Endothelial cell (in vitro differentiated cells): ENCODE measurements at places on chromosomes 12 and 14. TPM values are rescaled to one million over a fixed set of nuclear protein-coding genes. Genes with fewer than 3 reads are reported as not detected.

DNA sequence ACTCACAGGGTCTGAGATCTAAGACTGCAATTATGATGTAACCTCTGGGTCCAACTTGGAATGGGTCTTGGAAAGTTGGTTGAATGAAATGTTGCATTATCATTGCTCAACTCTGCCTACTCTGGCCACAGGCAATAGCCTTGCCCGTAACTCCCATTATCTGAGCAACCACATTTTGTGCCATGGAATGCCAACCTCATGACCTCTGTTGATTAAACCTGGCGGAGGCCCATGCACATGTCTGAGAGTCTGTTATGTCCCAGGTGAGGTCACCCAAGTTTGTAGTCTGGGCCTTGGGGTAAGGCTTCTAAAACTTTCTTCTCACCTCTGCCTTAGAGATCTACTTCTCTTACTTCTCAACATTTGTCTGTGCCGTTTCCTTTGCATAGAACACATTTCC, 140.9 kb downstream of the TBX5 start:
- no peaks in the 10 kb centered on the region for H3K27me3 ChIP-seq

Gene AGAP2
- total RNA-seq = 27.0 TPM

Gene CIDEB
- 0.82 TPM for total RNA-seq

GRCh38 chr14:23538785-23539184, 12.8 kb downstream of the ZFHX2 start:
- no peak for DNase-seq
- H3K27me3 ChIP-seq = peaks cover 10% of the 10 kb centered on the region
- H3K4me3 ChIP-seq = no peak overlapping the region
- H3K27ac ChIP-seq = no peak overlapping the region
- H3K36me3 ChIP-seq = peaks cover 17% of the 10 kb centered on the region
- H3K4me1 ChIP-seq = peaks cover 23% of the 10 kb centered on the region

- no peaks in the 10 kb centered on the region for H3K4me1 ChIP-seq
- no peaks in the 10 kb centered on the region for H3K36me3 ChIP-seq
- H3K27me3 ChIP-seq = peaks cover 7% of the 10 kb centered on the region
- no peak for DNase-seq
- H3K27ac ChIP-seq = no peak overlapping the region
Measured at GRCh38 chr14:96265383-96266095, 9.5 kb downstream of the BDKRB1 start.
